Mesothelial cell of epicardium (in vitro differentiated cells): ENCODE measurements at places on chromosomes 2 and 18. TPM values are rescaled to one million over a fixed set of nuclear protein-coding genes. Genes with fewer than 3 reads are reported as not detected.

Gene SCTR
- 0.97 to 1.3 TPM (median 1.2 TPM) in 3 replicates for total RNA-seq

Gene HOXD8
- total RNA-seq = 0.29 to 0.58 TPM (median 0.40 TPM) in 3 replicates

Gene BMPR2
- 75.8 to 81.4 TPM (median 76.5 TPM) in 3 replicates for total RNA-seq

Gene SPIRE1
- total RNA-seq = 24.2 to 27.4 TPM (median 25.1 TPM) in 3 replicates

Gene SOS1
- total RNA-seq = 47.6 to 54.5 TPM (median 53.0 TPM) in 3 replicates
